ENCODE measurements at places on chromosomes 6 and 20.

DNA sequence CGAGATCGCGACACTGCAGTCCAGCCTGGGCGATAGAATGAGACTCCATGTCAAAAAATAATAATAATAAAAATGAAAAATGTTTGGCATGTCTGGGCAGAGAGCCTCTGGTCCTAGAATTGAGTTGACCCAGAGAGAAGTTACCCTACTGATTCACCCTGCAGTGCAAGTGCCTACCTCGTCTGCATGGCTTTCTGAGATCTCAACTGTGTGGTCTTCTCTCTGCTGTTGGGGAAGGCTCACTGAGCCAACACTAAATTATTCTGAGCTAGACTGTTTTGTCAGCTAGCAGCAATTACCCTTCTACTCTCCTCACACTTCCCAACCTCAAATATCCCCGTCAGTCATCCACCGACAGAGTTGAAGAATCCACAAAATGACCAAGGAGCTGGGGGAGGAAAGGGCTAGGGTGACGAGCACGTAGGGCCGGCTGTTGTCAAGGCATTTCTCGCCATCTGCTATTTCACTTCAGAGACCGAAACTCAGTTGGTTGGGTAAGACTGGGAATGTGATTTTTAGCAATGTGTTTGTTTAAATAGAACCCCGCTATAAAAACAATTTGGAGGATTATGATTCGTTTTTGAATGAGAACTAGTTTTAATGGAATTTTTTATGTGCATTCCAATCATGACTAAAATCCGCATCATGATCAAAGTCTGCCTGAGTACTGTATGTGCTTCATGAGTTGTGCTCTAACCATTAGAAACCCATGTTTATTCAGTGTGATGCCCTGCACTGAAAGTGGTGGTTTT is 9.4 kb downstream of the MAS1 start:
- no peak for ATAC-seq

DNA sequence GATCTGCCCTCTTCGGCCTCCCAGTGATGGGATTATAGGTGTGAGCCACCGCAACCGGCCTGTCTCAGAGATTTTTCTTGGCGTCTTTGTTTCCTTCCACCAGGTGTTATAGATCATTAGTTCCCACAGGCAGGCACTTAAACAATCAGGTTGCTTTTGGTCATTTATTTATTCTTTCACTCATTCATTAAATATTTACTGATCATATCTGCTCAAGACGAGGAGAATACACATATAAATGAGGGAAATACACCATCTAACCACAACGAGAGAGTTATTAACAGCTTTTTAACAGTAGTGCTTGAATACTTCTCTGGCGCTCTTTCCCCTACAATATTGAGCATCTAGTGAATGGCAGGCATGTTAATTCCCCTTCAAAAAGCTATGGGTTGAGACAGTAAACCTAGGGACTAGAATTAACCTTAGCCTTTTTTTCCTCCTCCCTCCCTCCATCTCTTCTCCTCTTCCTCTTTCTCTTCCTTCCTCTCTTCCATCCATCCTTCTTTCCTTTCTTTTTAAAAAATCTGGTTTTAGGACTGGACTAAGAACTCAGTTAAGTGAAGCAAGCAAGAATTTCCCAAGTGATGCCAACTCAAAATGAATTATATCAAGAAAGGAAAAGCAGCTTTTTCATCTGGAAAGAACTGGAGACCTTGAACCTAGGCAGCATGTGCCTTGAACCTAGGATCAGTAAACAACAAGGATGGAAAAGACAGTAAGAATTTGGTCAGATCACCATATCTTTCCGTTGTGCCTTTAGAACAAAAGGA is 41.1 kb upstream of the RFPL4B start:
- ATAC-seq, result no peak

- no peak for ATAC-seq
Measured at GRCh38 chr6:146028252-146028795, 538 bp upstream of the GRM1 start.

DNA sequence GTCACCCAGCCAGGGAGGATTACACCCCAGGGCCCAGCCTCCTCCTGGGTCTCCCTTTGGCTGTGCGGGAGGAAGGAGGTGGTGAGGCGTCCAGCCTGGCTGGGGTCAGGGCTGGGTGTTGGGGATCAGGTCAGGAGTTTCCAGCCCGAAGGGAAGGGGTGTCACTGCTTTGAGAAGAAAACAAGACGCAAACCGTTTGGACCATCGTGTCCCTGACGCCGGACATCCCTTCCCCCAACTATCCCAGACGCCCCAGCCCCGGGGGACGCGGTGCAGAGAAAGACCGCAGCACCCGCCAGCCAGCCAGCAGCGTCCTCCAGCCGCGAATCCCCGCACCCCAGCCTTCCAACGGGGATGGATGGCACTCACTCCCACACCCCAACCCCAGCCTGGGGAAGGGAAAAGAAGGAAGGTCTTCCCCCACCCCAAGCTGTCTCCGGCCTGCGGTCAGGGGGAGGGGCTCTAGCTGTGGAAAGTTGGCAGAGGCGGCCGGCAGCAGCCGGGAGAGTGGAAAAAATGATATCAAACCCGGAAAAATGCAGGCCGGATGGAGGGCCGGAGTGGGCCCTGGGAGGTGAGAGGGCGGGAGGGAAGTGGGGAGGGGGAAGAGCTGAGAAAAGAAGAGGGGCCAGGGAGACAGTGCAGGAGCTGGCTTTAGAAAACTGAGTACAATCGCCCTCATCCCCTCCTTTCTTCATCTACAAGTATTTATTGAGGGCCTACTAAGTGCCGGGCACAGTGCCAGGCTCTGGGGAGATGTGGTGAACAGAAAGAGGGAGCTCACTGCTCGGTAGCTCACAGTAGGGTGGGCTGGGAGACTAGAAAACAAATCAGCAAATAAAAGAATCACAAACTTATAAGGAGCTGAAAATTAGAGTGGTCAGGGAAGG is 10.6 kb downstream of the REM1 start:
- no peak for ATAC-seq

Data from activated T-helper 17 cell treated with anti-CD3 and anti-CD28 coated beads, Interleukin-2, amount 50 U/mL, for 72 hours (primary cell).